GOT3 (cell line): ENCODE measurements at places on chromosomes 12 and 14.

DNA sequence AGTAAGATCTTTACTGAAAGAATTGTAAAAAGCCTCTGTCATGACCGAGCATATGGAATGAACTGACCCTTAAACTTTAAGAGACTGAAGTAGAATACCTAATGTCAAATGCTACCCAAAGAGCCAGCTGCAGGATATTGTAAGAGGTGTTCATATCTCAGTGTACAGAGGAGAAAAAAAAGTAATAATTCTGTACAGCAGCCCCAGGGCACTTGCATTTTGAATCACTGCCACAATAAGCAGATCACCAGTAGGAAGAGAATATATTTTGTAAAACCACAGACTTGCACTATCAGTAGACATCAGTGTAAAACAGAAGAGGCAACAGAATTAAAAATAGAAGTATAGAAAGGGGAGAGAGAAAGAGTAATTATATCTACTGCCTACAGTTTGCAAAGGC is 162.6 kb downstream of the PPFIA2 start:
- no peak for DNase-seq

- no peak for DNase-seq
Measured at GRCh38 chr14:26966908-26967307, 369.1 kb upstream of the NOVA1 start.

DNA sequence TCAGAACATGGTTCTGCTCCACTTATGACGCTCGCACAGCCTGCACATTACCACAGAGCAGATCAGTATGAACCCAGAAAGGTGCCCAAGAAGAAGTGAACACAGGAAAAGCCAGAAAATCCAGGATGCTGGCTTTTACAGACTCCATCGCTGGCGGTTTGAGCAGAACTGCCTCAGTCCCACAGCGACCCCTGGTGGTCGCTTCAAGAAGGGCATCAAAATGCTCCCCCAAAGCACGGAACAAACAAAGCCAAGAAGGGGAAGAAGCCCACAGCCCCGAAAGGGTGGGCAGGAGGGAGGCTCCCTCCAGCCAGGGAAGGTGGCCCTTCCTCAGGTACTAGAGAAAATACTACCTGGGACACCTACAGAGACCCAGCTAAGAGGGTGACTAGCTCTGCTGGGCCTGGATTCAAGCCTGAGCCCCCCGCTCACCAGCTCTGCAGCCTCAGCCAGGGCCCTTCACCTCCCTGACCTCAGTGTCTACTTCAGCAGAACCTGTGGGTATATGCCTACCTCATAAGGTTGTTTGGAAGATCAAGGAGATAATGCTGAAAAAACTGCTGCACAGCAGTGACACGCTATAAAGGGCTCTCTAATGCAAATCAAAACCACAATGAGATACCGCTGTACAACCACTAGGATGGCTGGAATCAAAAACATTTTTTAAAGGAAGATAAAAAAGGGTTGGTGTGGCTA is 98.1 kb downstream of the NCOR2 start:
- DNase-seq: no peak

DNA sequence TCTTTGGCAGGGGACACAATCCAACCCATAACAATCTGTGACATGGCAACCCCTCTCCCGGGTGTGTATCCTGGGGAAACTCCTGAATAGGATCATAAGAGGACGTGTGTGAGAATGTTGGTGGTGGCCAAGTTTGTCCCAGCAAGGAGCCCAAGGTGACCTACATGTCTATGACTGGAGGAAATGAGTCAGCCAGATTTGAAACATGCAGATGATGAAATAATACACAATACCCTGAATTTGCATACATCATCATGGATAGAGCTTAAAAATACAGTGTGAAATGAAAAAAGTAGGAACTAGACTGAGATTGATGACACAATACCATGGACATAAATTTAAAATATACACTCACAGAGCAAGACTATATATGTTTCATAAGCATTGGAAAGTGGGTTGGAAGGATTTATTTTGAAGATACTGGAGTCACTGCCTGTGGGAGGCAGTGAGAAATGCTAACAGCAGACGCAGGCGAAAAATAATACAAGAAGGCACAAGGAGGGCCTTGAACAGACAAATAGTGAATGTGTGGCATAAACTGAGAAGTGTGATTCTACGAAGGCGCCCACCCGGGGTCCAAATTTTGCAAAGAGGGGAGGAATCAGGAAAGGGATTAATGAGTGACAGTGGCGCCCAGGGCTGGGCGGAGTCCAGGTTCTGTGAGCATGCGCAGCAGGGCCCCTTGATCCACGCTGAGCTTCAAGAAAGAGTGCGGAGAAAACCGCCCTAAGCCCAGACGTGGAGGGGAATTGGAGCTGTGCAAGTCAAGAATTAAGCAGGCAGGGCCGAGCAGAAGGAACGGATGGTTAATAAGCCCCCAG is 7.0 kb upstream of the MAP1LC3B2 start:
- no peak for DNase-seq

GRCh38 chr12:22312336-22312735 is 22.2 kb downstream of the ST8SIA1 start:
- DNase-seq: no peak

DNA sequence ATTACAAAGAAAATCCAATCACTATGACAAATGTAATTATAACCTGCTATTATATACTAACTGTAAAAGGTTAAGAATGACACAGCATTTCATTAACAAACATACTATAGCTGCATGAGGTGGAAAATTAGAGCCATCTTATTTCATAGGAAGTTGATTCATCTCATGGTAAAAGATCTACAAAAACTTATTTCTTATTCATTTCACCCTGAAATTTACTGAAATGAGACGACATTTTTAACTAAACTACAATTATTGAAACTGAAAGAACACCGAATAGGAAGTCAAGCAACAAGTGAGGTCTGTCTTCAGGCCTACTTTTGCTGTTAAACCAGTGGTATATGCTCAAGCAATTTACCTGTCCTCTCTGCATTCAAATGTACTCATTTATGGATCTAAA is 87.2 kb downstream of the CEP83 start:
- DNase-seq: no peak

GRCh38 chr12:28032811-28033537 is 60.4 kb upstream of the PTHLH start:
- no peak for DNase-seq

DNA sequence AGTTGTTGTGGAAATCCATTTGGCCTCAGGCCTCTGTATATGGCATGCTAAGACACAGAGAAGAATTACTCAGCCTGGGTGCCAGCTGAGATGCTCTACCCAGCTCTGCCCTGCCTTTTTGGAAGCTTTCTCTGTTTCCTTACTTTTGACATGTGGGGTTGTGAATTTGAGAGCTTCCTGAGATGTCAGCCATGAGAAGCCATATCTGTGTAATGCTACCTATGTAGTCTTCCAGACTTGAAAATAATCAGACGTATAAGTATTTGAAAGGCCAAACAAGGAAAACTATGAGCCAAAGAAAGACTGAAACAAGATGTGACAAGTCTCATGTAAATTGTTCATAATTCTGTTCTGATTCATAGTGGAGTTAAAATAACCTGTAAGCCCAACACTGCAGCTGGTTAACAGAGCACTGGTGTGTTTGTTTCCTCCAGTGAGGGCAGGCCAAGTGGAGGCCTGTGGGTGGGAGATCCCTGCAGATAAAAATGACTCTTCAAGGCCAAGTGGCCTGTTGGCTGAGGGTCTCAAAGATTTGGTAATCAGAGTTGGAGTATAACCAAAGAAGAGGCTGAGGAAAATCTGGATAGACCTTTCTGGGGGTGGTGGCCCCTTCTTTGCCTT is 94.0 kb downstream of the TMX1 start:
- no peak for DNase-seq

- DNase-seq: no peak
Measured at GRCh38 chr14:52119030-52119429, 50.2 kb upstream of the NID2 start.

DNA sequence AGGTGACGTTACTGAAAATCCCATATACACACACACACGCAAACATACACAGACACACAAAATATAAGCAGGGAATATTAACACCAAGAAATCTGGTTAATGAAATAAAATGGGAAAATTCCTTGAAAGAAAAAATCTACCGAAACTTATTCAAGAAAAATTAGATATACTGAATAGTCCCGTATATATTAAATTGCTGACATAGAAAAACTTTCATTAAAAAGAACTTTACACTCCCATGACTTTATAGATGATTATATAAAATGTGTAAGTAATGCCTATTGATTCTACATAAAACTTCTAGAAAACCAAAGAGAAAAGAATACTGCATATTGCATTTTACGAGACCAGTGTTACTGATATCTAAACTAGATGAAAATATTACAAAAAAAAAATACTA is 803.2 kb downstream of the SLC16A7 start:
- no peak for DNase-seq

DNA sequence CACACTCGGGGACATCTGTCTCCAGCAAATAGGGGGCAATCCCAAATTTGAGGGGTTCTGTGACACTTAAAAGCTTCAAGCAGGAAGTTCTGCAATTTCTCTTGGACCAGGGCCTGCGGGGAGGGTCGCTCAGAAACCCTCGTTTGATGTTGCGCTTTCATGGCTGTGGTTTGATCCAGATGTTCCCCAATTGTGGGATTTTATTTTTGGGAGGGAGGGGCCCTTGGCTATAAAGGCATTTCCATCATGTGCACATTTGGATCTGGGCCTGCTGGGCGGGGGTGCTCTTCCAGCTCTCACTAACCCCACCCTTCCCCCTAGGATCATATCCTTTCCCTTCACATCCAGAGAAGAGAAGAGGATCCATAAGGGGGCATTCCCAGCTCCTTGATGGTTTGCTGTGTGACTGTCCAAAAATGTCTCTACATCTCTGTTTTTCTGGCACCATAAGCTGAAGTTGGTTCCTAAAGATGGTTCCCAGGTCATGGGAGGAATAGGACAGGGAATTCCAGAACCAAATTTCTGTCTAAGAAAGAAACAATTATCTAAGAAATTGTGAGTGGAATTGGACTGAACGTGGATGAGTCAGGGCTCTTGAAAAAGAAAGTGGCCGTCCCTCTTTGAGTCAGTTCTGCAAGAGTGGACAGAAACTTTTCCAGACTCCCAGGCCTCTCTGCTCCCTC is 47.2 kb downstream of the SMUG1 start:
- DNase-seq: no peak

DNA sequence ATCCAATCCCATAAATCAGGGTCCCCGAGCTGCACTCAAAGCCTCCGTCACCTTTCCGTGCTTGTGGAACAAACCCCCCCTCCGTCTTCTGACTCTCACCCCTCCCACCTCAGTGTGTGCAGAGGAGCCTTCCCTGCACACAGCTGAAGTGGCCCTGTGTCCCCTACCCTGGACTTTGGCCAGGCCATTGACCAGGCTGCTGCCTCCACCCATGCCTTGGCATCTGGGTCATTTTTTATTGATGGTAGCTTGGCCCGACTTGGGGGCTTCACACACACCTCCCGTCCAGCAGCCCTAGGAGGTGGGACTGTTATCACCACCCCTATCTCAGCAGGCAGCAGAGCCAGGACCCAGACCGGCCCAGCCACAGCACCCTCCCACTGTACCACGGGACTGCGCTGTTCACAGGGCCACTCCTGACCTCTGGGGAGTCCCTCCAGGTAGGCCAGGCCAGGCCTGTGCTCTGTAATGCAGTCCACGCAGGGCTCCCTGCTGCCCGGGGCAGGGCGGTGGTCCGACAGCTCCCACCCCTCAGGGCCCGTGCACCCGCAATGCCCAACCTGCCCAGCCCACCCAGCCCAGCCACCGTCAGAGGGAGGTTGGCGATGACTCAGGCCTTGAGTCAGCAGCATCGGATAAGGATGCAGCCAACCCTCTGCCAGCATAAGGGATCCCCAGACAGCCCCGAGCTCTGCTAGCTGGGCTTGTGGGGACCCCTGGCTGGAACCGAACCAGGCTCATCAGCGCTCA is 9.2 kb upstream of the INF2 start:
- DNase-seq: no peak

DNA sequence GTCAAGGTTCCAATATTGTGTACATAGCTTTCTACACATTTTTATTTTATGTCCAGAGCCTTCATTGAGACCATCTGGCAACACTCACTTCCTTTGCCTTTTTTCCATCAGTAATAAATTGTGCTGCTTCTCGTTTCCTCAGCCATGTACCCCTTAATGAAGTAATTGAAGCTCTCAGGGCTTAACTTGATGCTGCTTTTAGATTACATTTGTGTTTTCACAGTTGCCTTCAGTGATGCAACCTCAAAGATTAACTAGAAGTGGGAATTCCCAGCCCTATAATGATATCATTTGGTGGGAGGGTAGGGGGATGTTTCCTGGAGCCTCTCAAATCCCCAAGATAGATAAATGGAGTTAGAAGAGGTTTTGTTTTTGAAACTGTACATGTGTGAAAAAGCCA is 80.2 kb upstream of the KRR1 start:
- DNase-seq: no peak

DNA sequence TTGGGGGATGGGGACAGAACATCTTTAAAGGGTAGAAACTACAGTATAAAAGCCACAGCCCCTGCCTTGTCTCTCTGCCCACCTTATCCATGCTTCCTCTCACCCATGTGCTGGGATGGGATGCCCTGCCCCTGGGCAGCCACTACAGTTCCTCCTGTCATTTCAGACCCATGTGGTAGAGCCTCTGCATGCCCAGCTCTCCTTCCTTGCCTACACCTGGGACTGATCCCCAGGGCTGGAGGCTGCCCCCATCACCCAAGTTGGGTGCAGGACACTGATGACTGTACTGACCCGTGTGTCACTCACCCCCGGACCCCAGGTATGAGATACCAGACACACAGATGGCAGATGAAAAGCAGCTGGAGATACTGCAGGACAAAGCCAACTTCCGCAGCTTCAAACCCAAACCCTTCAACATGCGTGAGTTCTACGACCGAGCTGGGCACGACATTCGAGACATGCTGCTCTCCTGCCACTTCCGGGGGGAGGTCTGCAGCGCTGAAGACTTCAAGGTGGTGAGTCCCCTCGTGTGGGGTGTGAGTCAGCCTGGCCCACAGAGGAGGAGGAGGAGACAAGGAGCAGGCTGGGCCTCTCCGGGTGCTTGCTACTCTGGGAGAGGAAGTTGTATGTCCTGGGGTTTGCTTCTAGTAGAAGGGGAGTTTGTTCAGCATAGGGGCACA is 2.2 kb downstream of the ASIC1 start:
- DNase-seq: no peak

- DNase-seq: no peak
Measured at GRCh38 chr14:92122351-92122677, 545 bp downstream of the CPSF2 start.

DNA sequence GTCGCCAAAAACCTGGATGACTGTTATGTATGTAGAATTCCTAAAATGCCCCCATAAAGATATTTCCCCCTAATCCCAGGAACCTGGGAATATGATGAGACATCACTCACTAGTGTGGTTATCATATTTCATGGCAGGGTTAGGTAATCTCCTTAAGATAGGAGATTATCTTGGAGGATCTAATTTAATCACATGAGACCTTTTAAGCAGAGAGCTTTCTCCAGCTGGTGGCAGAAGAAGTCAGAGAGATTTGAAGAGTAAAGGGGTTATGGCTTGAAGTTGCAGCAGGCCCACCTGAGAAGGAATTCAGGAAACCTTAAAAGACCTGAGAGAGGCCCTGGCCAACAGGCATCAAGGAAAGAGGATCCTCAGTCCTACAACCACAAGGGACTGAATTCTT is 53.6 kb downstream of the DYRK2 start:
- DNase-seq: no peak
